ENCODE measurements at places on chromosomes 4 and X.

DNA sequence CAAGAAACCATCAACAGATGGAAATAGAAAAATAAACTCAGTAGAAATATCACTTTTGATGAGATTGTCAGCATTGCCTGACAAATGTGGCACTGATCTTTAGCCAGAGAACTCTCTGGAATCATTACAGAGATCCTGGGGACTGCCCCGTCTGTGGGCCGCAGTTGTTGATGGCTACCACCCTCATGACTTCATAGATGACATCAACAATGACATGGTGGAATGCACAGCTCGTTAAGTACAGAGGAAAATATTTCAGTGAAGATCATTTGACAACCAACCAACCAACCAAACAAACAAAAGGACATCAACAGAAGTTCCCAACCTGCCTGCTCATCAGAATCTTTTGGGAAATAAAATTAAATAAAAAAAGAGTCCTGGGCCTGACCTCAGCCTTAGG, 132.6 kb downstream of the UCHL1 start:
- no peak for DNase-seq

- no peak for DNase-seq
Observed at GRCh38 chr4:154491341-154492271, at the start of gene DCHS2. Gene DCHS2, minus strand, starts transcription at chr4:154491799. Its CDS starts 444 bp downstream, at chr4:154491355.

DNA sequence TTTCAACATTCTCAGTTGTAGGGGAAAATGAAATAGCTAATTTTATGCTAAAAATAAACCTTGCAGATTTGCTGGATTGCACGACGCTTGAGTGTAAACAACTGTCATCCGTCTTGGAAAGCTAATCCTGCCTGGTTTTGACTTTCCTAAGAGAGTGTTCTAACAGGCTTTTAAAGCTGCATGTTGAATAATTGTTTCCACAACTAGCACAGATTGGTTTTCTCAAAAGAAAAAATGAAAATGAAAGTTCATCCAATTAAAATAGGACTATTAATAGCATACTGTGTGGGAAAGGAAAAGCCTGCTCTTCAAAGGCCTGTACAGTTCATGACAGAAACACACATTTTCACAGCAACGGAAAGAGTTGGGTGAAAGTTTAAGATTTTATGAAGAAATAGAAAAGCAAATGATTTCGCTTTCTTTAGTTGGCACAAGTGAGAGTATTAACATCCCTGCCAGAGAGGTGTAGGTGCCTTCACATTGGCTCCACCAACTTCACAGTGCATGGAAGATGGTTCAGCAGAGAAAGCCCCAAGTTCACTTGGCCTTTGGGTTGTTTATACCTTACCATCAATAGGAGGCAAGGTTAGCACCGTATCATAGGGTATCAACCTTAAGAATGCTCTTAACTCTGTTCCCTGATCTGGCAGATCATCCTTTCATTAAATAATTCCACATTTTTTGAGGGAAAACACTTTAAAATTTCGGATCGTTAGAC, 140.0 kb upstream of the GUCY1A1 start:
- no peak for DNase-seq

GRCh38 chrX:48958635-48959094, 1.3 kb upstream of the OTUD5 start:
- no peak for DNase-seq

DNA sequence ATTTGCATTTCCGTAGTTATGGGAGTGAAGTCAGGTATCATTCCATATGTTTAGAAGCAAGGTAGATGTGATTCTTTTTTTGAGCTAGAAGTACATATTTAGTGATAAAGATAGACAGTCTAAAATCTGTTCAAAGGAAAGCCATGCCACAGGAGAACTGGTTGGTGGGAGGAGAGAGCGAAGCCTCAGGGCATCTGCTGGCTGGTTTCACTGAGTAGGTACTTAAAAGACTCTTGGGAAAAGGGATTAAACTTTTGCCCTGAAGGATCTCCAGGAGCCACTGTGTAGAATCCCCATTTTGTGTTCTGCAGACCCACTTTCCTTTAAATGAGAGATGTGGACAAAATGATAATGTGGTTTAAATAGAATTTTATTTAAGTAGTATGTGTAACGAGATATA, 89.6 kb downstream of the SHROOM2 start:
- DNase-seq: no peak

GRCh38 chr4:110357521-110357920, 118.4 kb upstream of the ENPEP start:
- no peak for DNase-seq

DNA sequence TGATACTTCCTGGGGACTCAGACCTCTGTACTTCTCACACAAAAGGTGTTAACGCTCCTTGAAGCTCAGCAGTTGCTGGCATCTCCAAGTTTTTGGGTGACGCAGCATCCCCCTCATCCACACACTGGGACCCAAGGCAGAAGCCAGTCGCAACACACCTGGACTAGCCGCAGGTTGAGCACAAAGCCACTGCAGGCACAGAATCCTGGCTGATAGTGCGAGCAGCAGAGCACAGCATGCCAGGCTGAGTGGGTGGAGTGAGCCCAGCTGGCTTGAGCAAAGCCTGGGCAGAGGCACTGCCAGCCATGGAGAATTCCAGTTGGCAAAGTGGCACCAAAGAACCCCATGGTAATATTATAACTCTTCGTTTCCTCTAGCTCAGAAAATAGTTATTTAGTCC, 873.2 kb upstream of the NDST4 start:
- DNase-seq: no peak

- no peak for DNase-seq
Observed at GRCh38 chr4:143512978-143513313, 556 bp upstream of the SMARCA5 start.

DNA sequence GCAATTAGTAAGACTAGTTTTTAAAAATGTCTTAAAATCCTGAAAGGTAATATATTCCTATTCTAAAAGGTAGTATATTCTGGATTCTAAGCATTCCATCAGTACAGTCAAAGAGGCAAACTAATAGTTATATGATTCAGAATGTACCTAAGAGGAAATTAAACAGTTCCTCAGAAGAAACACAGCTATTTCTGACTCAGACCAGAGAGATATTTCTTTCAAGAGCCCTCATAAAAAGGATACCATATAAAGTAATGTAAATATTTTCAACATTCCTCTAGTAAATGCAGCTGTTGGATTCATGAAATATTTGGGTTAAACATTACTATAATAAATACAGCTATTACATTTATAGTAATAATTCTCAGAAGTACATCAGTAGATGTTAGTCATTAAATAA, 358.3 kb downstream of the MAGEB5 start:
- no peak for DNase-seq

DNA sequence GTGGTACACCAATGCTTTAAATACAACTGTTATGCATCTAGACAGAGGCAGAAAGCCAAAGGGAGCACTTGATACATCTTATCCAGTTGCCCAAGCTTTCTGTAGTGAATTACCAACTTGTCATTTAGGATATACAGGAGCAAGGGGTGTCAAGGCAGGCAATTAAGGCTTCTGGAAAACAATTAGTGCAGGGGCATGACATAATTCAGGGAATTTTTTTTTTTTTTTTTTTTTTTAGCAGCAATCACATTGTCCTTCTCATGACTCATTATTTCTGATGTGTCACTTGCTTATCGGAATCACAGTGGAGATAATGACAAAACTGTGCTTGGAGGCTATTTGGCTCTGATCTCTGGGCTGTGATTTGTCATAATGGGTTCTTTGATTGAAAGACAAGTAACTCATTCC, 259.5 kb downstream of the ARHGAP24 start:
- no peak for DNase-seq

DNA sequence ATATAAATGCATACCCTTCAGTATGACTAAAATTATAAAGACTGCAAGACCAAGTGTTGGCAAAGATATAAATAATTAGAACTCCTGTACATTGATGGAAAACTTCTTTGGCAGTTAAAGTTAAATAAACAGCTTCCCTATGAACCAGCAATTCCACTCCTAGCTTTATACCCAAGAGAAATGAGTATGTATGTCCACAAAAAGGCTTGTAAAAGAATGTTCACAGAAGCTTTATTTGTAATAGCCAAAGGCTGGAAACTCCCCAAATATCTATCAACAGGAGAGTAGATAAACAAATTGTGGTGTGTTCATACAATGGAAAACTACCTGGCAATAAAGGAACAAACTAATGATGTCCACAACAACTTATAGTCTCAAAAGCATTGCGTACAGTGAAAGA, 184.8 kb downstream of the AMELX start:
- DNase-seq: no peak

DNA sequence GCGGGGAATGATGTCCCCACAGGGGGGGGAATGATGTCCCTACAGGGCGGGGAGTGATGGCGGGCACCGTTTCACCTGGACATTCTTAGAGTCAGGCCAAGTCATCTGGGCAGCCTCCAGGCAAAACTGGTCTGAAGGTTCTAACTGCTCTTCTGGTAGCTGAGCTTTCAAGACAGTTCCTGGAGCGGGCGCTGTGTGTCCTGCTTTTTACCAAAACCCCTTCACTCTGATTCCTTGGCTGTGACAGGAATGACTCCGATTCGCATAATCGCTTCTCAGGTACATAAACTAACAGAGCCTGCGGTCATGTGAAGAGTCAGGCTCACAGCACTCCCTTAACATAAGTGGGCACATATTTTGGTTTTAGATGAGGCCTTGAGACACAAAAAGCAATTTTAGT, 836.0 kb downstream of the TRIML1 start:
- DNase-seq: no peak

GRCh38 chrX:126170720-126171119, 4.6 kb upstream of the DCAF12L2 start:
- DNase-seq: no peak

DNA sequence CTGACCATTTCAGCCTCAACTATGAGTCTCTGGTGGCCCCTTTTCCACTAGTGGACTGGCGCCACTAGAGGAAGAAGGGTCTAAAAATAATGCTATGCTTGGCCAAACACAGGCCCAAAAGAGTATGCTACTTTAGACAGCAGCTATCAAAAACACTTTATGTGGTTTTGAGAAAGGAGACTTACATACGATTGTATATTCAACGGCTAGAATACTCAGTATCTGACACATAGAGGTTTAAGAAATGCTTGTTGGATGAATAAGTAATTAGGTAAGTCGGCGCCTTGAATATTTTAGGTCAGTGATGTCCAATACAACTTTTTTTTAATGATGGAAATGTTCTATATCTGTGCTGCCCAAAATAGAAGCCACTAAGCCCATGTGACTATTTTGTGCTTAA, 25.7 kb upstream of the TMPRSS11A start:
- DNase-seq: no peak

DNA sequence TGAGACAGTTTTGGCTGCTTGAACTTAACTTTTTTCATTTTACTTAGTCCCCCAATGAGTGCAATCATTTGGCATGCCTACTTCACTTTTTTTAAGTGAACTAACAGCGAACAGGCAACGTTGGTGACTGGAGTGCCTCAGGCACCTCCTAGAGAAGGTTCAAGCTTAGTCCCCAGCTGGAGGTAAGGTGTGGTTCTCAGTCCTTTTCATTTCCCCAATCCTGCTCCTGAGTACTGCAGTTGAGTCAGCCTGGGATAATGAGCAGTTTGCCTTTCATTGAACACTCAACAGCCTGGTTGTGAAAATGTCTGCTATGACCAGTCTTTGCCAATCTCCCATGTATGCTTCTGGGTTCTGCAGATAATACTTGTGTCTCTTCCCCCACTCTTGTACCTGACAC, 109.5 kb downstream of the CDKL5 start:
- no peak for DNase-seq

DNA sequence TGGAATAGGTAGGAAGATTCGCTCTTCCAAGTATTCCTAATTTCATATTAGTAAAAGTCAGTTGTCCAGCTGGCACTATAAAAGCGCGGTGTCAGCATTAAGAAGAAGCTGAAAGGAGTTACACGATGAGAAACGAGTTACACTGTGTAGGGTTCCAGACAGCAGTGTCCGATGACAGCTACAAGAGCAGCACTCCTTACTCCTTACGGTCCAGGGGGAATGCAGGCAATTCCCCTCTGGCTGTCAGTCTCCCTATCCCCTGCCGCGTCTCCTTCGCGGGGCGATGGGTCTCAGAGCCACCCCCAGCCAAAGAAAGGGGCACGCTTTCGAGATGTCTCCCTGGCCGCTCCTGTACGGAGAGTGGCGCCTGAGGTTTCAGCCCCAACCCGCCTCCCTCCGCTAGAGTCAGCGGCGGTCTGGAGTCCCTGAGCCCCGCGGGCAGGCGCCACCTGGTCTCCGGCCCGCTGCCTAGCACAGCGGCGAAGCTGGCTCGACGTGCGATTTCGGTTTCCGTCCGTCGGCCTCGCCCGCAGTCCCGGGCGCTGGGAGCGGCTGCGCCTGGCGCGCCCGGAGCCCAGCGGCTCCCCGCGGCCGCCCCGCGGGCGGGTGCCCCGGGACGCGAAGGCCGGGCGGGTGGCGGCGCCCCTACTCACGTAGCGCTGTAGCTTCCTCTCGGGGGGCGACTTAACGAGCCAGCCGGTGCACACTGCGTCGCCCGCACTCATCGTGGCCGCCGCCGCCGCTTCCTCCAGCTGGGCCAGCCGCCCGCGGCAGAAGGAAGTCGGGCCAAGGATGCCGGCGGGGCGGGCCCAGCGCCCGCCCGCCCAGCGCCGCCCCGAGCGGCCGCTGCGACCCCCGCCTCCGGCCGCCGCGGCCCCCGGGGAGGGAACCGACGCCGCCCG, at the start of gene GAB3:
Gene GAB3 (minus strand): TSS at position 777 of the 902 bp plus-strand sequence. CDS start 52 bp downstream, at position 725.
- DNase-seq: no peak

DNA sequence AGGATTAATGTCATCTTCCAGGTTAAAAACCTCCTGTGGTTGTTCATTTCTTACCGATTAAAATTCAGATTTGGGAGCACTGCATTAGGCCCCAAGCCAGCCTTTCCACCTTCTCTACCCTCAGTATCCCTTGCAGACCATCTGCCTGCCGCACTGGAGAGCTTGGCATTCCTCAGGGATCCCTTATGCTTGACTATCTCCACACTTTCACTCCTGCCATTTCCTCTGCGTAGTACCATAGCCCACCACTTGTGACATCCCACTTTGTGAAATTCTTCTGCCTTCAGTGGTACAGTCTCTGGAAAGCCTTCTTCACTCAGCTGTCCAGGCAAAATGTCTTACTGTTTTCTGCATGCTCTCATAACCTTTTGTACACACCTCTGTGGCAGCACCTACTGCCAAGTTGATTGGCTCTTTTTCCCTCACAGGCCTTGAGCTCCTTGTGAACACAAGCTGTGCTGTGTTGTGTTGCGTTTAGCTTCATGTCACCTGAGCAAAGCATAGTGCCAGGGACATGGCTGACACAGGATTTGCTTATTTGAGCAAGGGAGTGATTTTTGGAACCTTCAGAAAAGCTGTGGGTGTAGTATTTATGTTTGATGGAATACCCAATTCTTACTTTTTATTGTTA, 156.4 kb downstream of the ARX start:
- DNase-seq: no peak

GRCh38 chrX:100829730-100830129, 9.5 kb downstream of the CSTF2 start:
- DNase-seq: no peak

DNA sequence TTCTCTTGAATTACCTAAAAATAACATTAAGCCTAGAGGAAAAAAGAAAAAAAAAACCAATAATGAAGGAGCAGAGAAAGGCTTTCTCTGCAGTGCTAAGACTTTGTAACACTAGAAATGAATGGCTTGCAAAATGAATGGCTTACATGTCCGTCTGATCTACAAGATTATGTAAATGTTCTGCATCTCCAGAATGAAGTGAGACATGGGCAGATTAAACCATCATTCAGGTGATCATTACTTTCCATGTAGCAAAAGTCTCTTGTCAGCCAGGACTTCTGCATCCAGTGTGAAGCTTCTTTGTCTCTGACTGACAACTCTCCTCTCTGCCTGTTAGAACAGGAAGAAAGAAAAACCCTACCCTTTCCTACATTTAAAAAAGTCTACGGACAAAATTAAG, 304.3 kb downstream of the LDB2 start:
- no peak for DNase-seq

- no peak for DNase-seq
Observed at GRCh38 chr4:71938776-71939175, 93.0 kb upstream of the NPFFR2 start.

- no peak for DNase-seq
Observed at GRCh38 chr4:99683895-99684294, 26.3 kb upstream of the C4orf54 start.
